ENCODE measurements at places on chromosomes 16 and 17.

DNA sequence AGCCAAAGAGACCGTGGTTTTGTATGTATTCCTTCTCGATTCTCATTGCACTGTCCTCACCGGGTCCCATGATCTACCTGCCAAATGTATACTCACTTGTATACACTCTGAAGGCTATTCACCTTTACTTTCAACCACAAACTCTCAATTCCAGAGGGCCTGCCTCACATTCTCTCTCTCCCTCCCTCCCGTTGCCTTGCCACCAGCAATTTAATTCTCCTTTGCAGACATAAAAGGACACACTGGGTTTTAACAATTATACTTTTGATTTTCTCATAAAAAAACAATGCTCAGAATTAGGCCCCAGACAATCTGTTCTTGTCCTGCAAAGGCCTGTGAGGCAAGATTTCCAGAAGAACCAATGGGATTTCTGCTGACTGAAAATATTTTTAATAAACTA is 265.1 kb upstream of the PSMD7 start:
- DNase-seq = no peak

GRCh38 chr17:61660746-61661485 is 69.9 kb upstream of the NACA2 start:
- DNase-seq = no peak

DNA sequence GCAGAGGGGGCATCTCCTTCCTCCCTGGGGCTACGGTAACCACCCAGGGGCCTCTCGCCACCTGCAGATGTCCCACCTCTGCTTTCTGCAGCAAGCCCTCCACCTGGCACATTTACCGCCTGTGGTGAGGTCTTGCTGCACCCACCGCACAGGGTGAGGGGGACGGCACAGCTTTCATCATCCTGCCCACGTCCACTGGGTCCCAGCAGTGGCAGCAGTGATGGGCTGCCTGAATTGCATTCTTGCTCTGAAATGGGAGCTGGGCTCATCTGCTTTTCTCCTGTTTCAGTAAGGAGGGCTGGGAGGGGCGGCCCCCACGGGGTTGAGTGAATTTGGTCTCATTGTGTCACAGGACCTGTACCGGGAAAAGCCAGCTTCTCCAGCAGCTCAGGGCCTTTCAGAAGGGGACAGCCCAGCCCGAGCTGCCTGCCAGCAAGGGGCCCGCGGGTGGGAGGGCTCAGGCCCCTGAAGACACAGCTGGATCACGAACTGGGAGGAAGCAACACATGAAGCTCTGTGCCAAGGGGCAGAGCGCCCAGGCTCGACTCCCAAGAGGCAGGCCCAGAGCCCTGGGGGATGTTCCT is 12.7 kb downstream of the DNAAF8 start:
- peak; percentile 52 for DNase-seq

DNA sequence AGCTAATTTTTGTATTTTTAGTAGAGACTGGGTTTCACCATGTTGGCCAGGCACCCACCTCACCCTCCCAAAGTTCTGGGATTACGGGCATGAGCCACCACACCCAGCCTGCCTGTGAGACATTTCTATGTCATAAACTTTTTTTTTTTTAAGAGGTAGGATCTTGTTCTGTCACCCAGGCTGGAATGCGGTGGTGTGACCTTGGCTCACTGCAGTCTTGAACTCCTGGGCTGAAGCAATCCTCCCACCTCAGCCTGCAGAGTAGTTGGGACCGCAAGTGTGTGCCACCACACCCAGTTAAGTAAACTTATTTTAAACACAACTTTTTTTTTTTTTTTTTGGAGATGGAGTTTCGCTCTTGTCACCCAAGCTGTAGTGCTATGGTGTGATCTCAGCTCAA is 47.2 kb downstream of the SCNN1G start:
- DNase-seq = no peak

- no peak for DNase-seq
Observed at GRCh38 chr17:17990282-17990681, 17.6 kb downstream of the DRC3 start.

DNA sequence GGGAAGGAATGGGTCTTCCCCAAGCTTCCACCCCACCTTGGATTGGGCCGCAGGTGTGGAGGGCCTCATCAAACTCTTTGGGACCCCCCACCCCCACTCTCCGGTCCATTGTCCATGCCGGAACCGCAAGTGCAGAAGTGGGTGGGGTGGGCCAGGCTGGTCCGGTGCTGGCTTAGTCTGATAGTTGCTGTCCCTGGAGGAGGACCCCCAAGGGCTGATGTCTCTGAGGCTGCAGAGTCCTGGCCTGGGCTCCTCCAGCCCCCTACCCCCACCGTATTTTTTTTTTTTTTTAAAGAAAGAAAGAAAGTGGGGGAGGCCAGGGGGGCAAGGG is 7.1 kb upstream of the ATXN7L3 start:
- no peak for DNase-seq

DNA sequence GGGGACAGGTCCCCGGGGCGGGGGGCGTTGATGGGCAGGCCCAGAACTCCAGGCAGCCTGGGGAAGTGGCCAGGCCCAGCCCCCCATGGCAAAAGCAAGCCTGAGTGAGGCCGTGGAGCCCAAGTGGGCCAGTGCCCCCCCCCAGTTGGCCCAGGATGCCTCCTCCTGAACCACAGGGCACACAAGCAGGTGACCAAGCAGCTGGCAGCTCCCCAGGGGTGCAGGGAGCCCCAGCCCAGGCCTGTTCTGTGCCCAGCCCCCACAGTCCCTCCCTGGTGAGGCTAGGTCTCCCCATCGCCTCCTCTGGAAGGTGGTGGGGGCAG is 38.2 kb upstream of the PVALEF start:
- DNase-seq = no peak

DNA sequence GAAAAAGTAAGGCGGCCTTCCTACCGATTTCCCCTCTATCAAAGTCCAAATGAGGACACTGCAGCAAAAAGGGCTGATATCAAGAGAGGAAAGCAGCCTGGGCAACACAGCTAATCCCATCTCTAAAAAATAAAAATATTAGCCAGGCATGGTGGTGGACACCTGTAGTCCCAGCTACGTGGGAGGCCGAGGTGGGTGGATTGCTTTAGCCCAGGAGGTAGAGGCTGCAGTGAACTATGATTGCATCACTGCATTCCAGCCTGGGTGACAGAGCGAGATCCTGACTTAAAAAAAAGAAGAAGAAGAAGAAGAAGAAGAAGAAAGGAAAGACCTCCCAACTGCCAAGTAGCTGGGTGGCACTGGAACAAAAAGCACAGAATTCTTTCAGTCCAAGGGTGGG is 14.4 kb downstream of the CACNB1 start:
- no peak for DNase-seq

DNA sequence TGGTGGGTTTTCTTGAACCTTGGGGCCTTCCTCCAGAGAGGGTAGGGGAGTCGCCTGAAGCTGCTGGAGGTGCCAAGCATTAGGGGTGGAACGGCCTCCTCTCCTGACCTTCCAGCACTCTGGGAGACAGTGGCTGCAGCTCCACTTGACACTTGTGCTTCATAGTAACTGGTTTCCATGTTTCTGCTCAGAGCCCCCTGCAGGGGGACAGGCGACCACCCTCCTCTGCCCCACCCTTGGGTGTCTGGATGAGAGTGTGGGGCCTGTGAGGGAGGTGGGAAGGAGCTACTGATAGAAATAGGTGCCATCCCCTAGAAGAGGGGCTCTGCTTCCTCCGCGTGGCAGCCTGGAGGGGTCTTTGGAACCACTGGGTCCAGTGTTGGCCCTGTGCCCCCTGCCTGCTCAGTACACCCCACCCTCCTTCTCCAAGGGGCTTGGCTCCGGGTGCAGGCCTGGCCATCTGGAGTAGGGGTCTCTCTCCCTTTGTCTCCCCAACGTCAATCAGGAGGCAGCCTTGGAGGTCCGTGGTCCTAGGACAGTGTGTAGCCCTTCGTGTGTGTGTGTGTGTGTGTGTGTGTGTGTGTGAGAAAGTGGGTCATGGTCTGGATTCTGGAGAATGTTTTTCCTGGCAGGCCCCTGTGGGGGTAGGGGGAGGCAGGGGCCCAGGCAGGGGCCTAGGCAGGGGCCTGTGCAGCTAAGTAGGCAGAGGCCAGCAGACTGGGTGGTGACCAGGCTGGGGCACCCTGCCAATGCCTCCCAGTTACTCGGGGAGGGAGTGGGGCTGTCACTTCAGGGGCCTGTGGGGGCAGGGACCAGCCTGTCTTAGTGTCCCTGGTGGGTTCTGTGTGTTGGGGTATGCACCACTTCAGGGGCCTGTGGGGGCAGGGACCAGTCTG is 4.9 kb downstream of the LASP1 start:
- no peak for DNase-seq

DNA sequence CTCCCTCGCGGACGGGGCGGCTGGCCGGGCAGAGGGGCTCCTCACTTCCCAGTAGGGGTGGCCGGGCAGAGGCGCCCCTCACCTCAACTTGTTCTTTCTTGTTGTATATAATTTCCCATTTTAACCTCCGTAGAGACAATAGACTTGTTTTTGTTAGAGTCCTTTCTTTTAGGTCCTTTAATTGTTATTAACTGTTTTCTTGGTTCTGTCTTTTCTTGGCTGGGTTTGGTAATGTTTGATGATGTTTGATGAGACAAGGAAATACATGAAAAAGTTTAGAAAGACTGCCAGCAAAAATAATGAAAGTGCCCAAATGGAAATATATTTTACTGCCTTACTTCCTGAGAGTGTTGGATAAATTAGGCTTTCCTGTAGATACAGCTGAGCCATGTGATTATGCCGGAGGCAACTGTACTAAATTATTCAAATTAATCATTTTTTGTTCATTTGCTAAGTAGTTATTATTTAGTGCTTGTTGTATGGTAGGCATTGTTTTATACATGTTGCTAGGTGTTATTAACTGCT is 30.9 kb downstream of the PRPSAP2 start:
- no peak for DNase-seq

- DNase-seq = no peak
Observed at GRCh38 chr17:70787721-70788300, 618.5 kb downstream of the KCNJ2 start.

- peak; percentile 70 for DNase-seq
Observed at GRCh38 chr17:1577182-1577581, 14.6 kb upstream of the PITPNA start.
